Suprapubic skin (tissue), 4 donors: ENCODE measurements at places on chromosomes 7 and 10.

DNA sequence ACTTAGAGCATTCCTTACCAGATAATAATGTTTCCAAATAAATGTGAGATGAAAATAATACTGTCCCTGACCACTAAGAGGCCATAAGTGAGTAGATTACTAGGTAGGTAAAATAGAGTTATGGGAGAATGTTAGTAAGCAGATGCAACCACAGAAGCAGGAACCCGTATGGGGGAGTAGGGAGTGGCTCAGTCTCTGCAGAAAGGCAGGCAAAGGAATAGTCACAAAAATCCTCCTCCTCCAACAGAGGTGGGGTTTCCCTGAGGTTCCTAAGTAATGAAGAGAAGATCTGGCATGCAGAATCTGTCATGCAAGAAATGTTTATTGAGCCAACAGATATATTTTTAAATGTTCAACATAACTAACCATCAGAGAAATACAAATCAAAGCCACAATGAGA lies 9.0 kb upstream of the YAE1 start:
- DNase-seq = no peak

- DNase-seq = peak; percentile 43
Measured at GRCh38 chr10:122786269-122786668, 59.4 kb downstream of the CUZD1 start.

GRCh38 chr10:78779339-78779955 lies 289.3 kb upstream of the ZMIZ1 start:
- no peak for DNase-seq

DNA sequence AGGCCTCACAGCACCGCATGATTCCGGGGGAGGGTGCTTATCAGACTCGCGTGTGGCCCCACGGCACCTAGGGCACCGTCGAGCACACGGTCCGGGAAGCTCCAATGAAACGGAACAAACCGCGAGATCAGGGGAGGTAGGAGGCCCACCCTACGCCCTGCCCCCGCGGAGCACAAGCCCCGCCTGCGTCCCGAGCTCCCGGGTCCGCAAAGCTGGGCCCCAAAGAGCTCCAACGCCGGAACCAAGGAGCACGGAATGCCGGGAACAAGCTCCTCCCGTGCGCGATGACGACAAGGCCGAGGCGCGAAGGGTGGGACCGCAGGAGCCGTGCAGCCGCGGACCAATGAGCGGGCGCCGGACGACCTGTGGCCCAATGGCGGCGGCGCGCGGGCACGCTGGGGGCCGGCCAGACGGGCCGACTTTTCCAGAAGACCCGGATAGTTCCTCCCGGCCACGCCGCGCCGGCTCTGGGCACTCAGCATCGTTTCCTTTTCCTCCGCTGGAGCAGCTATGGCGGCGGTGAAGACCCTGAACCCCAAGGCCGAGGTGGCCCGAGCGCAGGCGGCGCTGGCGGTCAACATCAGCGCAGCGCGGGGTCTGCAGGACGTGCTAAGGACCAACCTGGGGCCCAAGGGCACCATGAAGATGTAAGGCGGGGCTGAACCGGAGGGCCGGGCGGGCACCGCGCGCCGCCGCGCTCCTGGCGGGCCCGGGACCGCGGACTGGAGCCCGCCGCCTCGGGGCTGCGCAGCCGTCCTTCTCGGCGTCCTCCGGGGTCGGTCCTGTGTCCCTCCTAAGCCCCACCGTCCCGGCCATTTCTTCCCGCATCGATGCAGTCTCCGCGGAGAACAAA lies at the start of the genes CCT6A and PSPH:
TSS of gene CCT6A (plus strand) at position 427 of the 853 bp plus-strand sequence. CDS start at position 511, 84 bp downstream.
TSS of gene PSPH (minus strand) at position 106 of the 853 bp plus-strand sequence. CDS start 30,232 bp downstream, outside the sequence.
- DNase-seq = peak; percentile 98

GRCh38 chr7:146067880-146068279 lies 48.7 kb upstream of the CNTNAP2 start:
- DNase-seq = no peak

GRCh38 chr7:119925581-119926289 lies 347.2 kb upstream of the KCND2 start:
- DNase-seq = no peak

DNA sequence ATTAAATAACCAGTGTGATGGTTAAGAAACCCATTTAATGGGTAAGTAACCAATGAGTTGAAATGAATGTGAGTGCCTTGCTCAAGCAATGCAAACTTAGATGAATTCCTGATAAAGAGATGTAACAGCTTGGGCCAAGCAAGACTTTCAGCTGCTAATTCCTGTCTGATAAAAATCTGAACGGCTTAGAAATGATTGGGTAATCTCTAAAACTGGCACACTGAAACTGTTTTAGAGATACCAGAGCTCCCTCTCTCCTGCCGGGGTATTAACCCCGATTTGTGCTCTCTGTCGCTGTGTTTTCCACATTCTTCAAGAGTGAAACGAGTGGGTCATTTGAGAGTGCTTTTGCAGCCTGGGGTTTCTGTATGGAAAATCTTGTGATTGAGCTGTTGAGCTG lies 534.9 kb upstream of the GALNT17 start:
- no peak for DNase-seq

DNA sequence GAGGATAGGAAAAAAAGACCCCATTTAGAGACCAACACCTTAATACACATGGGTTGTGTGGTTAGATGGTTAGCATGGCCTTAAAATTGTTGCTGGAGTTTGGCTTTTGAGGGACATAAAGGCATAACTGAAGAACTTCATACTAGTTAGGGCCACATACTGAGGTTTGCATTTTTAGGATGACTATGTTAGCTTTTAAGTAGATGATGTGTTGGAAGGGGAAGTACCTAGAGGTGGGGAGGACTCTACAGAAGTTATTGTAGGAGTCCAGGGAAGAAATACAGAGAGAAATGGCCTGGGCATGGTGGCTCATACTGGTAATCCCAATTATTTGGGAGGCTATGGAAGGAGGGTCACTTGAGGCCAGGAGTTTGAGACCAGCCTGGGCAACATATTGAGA lies 40.5 kb downstream of the ENTPD1 start:
- DNase-seq = no peak

DNA sequence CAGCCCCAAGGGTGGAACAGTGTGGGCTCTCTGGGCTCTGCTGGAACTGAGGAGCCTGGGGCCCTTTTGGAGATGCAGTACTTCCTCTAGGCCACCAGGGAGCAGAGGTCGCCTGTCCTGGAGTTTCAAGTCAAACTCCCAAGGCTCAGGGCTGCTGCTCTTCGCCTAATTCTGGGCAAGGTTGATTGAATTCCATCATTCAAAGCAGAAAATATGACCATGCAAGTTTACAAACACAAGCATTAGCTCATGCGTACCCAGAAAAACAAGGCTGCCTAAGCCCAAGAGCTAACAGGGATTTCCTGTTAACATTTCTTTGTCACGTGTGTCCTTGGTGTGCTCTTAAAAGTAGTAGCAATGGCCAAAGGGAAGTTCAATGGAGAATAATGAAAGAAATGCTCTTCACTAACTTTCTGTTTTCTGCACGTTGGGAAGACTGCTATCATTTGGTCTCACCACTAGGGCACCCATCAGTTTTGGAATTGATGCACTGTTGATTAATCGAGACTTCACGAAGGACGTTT lies 20.1 kb downstream of the LDB3 start:
- DNase-seq = peak; percentile 79

DNA sequence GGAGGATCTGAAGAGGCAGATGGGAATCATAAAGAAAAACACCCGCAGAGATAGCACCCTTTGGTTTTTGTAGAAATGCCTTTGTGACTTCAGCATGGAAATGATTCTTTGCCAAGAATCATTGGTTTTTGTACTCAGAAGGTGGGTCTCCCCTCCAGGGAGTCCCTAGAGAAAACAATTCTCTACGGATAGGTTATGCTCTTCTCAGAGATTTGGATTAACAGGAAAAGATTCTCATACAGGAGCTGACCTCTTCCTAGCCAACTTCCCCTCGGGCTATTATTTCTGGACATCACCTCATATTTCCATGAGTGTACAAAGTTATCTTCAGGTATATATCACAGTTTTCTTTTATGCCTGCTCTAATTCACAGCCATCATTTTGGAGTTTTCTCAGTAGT lies 274.2 kb upstream of the HABP2 start:
- DNase-seq = no peak

- DNase-seq = no peak
Measured at GRCh38 chr10:110803830-110804338, 67.8 kb upstream of the PDCD4 start.

GRCh38 chr7:32163141-32163806 lies 93.1 kb upstream of the PDE1C start:
- DNase-seq = no peak

GRCh38 chr10:45424668-45425404 lies 50.8 kb downstream of the ALOX5 start:
- no peak for DNase-seq

GRCh38 chr7:953547-954327 lies 743 bp downstream of the ADAP1 start:
- DNase-seq = no peak

DNA sequence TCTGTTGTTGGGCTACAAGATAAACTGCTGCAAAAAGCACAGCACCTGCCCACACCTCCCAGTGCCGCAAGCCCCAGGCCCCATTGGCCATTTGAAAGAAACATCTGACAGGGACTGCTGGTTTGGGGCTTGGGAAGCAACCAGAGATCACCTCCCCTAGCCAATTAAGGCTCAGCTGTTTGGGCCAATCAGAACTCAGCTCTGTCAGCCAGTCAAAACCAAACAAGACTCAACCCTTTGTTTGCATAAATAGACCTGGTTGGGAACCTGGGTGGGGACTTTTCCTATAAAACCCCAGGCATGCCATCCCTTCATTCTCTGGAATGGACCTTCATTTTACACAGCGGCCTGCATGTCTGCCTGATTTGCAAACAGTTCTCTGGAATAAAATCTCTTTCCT lies 17.2 kb upstream of the NME8 start:
- no peak for DNase-seq

- DNase-seq = no peak
Measured at GRCh38 chr10:103696094-103696410, 159.3 kb downstream of the SH3PXD2A start.

GRCh38 chr7:42351316-42351935 lies 114.4 kb upstream of the GLI3 start:
- DNase-seq = no peak

DNA sequence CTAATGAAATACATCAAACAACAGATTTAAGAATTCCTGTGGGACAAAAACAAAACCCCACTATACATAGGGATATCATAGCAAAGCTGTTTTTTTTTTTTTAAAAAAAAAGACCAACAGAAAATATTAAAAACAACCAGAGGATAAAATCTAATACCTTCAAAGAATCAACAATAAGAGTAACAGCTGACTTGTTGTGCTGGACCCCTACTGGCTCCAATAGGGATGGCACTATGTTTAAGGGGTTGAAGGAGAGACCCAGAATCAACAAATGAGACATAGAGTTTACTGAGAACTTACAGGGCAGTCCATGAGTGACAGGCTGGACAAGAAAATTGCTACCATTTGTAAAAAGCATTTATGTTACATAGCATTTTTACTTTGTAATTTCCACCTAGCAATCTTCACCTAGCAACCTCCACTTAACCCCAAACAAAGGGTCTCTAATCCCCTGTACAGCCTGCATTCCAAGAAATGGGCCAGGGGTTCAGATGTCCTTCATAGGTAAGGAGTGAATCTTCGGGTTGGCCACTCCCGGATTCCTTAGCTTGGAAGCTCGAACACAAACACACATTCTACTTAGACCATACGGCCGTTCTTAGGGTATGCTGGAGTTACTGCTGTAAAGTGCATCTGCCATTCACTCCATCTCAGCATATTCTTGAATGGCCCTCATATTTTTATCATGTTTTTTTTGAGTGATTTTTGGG lies 25.8 kb downstream of the ASZ1 start:
- no peak for DNase-seq
